ENCODE measurements at places on chromosomes 6 and 20.

GRCh38 chr6:166381381-166381732 is 1.4 kb downstream of the MPC1 start:
- DNase-seq = no peak

DNA sequence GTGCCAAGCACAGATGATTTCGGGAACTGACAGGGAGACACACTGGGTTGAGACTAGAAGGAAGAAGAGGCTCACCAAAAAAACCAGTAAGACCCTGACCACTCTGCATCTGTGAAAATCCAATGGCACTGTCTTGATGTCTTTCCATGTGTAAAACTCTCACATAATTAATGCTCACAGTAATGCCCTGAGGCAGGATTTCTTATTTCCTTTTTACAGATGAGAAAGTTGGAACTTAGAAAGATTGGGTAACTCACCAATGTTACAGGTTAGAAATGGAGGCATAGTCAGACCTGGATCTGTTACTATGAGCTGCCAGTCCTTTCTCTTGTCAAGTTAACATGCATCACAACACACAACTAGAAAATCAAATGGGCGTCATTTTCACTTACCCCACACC is 151.0 kb upstream of the MCHR2 start:
- DNase-seq = no peak

- DNase-seq = no peak
These were observed 98.7 kb downstream of the SHLD1 start for GRCh38 chr20:5848711-5849505.

GRCh38 chr20:49037962-49038387 is 8.1 kb upstream of the CSE1L start:
- no peak for DNase-seq

- DNase-seq = no peak
These were observed 39.3 kb downstream of the GTF2H5 start for GRCh38 chr6:158207422-158207788.

DNA sequence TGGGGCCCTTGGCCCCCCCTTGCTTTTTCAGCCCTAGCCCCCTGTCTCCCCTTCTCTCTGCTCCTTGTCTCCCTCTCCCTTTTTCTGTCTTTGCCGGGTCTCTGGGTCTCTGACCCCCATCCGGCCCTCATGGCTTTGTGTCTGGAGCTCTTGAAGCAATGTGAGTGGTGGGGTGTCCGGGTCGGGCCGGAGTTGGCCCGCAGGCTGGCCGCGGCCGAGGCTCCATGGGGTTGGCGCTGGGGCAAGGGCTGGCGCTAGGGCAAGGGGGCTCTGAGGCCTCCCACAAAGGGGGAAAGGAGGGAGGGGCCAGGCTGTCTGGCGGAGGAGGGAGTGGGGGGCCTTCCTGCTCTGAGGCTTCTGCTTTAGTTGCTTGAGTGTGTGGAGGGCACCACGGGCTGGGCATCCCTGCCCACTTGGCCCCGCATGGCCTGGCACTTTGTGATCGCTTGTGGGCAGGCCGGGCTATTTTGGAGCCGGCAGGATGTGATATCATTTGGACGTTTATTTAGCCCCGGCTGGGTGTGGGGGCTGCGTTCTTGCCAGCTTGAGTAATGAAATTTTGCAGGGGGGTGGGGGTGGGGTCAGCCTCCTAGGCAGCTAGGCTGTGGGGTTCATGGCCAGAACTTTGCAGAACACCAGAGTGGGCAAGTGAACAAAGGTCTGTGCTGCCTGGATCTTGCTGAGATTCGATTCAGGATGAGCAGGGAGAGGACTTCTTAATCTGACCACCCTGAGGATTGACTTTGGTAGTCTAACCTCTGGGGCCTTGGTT is 78.7 kb upstream of the MYL9 start:
- no peak for DNase-seq

- no peak for DNase-seq
These were observed 34.6 kb downstream of the SOX4 start for GRCh38 chr6:21628160-21628559.

DNA sequence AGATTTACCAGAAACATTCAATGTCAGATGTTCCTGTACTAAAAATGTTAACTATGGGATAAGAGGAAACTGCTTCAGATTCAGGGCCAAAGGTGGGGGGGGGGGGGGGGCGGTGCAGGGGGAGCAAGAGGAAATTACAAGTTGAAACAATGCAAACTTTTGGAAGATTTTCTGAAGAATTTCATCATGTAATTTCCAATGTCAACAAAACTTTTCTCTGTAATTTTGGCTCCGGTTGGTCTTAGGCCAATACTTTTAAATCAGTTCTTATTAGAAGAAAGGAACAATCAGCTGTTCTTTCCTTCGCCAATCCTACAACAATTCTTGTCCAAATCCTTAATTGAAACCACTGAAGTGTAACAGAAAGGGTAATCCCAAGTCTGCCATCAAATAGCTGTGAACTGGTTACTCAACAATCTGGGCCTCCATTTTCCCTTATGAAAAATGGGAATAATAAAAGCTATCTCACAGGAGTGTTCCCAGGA is 13.1 kb downstream of the UQCC1 start:
- DNase-seq = no peak

GRCh38 chr6:142871910-142872331 is 73.1 kb downstream of the HIVEP2 start:
- DNase-seq = no peak

DNA sequence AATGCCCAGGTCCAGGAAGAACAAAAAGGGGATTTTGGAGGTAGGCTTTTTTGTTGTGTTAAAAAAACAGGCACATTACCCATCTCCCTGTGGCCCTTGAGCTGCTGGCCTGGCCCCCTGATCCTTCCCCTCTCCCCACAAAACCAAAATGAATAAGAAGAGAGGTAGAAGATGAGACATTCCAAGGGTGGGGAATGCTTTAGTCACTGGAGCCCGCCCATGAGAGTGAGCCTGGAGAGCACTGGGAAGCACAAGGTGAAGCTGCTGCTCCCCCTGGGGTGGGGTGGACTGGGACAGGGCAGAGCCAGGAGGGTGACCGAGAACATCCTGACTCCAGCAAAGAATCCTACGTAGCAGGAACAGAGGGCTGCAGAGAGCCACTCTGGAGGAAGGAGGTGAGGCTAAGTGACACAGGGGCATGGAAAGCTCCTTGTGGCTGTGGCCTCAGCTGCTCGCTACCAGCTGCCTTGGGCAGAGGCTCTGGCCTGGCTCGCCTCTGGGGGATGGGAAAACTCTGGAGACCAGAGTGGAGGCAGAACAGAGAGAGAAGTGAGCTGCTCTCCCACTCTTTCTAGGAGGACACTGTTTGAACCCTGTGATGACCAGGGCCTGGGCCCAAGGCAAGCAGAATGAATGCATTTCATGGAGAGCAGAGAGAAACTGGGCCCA is 48.3 kb downstream of the AKAP7 start:
- DNase-seq = no peak

- no peak for DNase-seq
These were observed 186.8 kb downstream of the ARID1B start for GRCh38 chr6:156963712-156964700.

DNA sequence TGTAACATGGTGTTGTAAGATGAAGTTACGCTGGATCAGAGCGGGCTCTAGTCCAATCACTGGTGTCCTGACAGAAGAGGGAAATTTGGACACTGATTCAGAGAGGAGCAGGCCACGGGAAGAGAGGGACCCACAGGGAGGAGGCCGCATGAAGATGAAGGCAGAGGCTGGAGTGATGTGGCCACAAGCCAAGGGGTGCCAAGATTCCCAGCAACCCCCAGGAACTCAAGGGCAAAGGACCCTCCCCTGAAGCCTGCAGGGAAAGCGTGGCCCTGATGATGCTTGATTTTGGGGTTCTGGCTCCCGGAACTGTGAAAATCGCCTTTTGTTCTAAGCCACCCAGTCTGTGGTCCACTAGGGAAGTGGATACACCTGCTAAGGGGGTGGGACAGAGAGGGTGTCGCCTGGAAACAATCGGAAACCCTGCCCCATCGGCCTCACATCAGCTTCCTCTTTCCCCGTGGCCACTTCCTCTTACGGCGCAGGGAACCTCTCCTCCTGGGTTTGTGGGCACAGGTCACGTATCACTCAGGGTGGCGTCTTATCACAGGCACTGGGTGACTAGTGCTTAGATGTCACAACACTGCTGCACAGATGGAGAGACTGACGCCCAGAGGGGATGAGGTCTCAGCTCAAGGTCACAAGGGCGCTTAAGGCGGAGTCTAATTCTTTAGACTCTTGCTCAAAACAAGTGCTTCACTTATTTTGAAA is 58.0 kb downstream of the SULF2 start:
- DNase-seq = peak; percentile 44

DNA sequence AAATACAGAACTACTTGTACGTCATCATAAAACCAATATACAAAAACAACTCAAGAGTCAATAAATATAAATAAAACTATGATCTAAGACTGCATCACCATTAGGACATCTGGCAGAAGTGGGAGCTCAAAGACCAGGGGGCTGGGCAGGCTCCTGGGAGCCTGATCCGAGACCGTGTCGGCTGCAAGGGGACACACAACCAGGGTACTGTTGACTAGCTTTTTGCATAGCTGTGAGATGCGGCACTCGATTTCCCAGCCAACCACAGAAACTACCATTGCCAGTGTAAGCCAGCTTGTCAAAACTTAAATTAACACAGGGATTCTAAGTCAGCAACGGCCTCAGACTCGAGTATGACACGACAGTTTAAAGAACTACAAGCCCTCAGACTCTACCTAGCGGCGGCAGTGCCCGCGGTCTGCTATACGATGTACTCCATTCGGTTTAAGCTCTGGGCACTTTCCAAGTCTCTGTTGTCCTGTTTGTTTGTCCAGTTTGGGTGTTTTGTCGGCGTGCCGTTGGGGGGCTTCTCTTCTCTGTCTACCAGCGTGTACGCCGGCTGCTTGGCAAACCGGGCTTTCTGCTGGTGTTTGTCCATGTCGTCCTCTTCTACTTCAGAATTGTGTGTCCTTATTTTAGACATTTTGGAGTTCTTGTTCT is 34.6 kb downstream of the JAG1 start:
- no peak for DNase-seq

DNA sequence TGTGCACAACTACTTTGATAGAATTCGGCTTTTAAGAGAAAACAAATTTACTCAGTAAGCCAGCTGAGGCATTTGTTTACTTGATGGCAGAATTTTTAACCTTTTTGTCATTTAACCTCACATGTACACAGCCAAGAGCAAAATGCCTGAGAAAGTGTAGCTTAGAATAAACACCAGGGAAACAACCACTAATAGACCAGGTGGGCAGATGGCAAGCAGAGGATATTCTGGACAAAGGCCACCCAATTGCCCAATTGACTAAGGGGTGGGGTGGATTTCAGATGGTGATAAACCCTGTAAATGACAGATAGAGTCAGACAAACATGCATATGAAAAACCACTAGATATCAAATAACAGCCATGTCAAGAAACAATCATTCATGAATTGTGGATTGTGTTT is 190.7 kb upstream of the FBXL4 start:
- no peak for DNase-seq

DNA sequence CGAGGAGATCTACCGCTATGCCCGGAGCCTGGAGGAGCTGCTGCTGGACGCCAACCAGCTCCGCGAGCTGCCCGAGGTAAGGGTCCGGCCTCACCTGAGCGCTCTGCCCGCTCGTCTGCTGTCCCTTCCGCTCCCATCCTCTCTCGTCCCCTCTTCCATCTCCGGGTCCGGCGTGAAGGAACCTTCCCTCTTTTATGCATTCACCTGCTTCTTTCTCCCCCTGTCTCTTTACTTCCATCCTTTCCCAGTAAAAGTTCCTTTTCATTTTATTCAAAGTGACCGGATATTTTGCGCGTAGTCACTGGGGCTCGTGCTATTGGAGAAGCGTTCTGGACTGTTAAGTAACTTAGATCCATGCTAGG is 516 bp downstream of the LRRC1 start:
- DNase-seq = no peak

GRCh38 chr20:50541606-50542041 is 31.4 kb downstream of the PTPN1 start:
- DNase-seq = no peak

GRCh38 chr6:34928220-34928619 is 39.2 kb downstream of the ANKS1A start:
- DNase-seq = no peak

DNA sequence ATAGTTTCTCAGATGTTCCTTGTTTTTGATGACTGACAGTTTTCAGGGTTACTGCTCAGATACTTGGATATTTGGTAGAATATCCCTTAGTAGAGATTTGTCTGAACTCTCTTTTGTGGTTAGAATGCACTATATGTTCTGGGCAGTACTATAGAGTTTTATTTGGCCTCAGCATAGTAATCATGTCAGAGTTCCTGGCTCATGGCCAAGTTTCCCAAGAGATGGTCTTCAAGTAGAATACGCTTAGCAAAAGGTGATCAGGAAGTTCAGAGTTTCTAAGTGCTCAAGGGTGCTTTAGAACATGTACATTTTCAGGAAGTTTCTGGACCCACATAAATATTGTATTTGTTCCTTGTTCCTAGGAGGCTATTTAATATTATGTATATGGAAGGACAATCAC is 1209.7 kb upstream of the GJE1 start:
- no peak for DNase-seq

GRCh38 chr6:12595161-12595811 is 121.3 kb upstream of the PHACTR1 start:
- no peak for DNase-seq

DNA sequence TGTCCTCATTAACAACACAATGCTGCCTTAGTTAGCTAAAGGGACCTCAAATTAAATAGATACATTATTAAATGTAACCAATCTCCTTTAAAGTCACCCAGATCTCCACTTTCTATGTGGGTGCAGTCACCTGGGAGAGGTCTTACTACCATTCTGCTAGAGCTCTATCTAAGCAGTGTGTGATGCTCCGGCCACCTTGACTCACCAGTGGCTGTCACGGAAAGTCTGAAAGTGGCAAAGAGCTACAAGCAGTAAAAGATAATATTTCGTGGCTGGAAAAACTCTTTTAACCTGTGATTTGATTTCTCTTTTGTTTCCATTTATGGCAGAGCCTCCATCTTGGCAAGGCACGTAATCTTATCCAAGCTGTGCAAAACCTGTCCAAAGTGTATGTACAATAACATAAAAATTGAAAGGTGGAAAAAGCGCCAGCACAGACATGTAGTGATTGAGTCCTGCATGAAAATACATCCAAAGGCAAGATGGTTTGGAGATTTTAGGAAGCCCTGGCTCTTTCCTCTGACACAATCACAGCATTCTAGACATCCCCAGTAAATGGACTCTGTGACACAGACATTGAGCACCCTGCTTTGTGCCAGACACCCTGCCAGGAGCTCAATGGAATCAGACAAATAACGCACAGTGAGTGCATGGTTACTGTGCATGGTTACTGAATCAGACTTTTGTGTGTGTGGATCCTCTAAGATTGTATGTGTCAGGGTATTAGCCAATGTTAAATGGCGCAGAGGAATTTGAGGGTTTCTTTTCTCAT is 116.6 kb downstream of the ADAT2 start:
- no peak for DNase-seq

- DNase-seq = no peak
These were observed 188.3 kb upstream of the ZFP64 start for GRCh38 chr20:52379723-52380336.

DNA sequence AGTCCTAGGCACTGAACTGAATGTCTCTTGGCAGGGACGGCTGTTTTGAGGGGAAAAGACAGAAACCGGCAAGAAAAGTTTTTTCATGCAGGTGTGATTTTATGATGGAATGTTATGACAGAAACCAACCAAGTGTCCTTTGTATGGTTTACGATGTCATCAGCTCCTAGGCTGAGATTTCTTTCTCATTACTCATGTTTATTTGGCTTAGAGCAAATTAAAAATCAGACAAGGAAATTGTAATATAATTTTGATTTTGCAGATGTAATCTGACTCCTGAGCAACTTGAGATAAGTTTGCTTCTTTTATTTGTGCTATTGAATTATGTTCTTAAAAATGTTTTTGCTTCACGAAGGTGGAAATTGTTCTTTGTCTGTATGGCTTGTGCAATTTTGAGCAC is 58.8 kb upstream of the MAP3K7 start:
- DNase-seq = no peak

- DNase-seq = no peak
These were observed 186.2 kb upstream of the CST7 start for GRCh38 chr20:24762791-24763350.
